Keratinocyte (primary cell): ENCODE measurements at places on chromosomes 1 and 21.

DNA sequence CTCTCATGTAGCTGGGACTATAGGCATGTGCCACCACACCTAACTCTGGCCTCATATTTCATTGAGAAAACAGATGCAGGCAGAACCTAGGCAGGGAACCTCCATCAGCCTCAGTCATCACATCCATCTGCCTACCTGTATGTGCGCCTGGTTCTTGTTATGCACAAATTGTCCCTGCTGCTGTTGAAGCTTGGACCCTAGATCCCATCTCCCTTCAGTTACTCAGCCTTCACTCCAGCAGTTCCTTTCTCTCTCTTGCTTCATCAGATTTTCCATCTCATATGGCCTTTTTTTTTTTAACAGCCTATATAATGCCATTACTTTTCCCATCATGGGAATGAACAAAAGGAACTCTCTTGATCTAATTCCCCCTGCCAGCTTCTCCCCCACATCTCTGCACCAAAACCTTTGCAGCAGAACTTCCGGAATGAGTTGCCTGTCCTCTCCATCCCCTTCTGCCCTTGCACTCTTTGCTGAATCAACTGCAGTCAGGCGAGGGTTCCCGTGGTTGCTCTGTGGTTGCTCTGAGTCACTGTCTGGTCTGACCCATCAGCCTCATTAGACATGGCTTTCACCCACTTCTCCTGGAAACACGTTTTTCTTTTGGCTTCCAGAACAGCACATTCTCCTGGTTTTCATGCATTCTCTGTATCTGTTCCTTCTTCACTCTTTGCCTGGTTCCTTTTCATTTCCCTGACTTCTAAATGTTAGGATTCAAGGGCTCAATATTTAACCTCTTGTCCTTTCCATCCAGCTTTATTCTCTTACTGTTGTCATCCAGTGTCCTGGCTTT, 41.5 kb downstream of the UBE4B start:
- DNase-seq = no peak

DNA sequence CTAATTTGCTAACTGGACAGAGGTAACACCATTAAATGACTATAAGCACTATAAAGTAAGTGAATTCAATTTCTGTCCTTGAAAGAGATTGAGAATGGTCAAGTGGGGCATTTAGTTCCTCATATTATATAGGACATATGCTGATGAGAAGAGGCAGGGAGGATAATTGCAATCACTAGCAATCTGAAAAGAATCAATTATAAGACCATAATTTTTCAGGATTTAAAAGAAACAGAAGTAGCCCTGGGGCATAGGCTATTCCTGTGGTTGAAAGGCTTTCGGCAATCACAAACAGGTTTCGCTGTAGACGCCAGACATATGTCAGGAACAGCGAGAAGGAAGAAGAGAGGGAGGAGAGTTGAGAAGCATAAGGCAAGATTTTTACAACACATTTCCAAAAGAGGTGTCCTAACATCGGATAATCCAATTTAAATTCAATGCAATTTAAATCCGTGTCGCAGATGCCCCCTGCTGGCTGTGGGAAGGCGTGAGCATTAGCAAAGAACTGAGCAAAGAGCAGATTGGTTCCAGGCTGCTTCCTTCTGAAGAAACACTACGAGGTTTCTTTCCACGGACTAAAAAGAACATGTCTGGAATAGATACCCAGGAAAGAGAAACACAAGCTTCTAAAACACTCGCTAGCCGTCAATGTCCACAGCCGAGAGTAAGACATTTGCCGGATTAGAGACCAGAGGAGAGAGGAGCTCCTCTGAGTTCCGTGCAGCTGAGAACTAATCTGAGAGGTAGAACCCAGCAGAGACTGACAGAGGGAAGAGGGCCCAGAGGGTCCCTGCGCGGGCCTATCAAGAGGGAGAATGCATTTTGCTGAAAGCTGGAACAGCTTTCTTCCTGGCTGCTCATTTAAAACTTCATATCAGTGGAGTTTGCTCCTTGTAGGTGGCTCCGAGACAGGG, 27.9 kb downstream of the RGS5 start:
- no peak for DNase-seq

DNA sequence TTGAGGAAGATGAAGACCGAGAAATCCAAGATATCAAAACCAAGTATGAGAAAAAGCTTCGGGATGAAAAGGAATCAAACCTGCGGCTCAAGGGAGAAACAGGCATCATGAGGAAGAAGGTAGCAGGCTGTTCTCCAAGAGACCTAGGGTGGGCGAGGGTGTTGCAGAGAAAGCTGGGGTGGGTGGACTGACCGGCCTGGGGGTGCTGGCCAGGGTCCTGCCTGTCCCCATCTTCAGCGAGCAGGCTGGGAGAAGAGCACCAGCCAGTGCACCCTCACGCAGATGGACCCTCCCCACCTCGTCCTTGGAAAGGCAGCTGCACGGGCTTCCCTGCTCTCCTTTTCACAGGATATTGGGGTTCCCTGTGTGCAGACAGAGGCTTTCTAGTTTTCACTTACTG, 46.9 kb upstream of the TMEM125 start:
- DNase-seq = no peak

GRCh38 chr21:14911351-14911750, 153.4 kb downstream of the NRIP1 start:
- no peak for DNase-seq

- no peak for DNase-seq
Observed at GRCh38 chr1:32180186-32181060, 948 bp downstream of the TXLNA start.

DNA sequence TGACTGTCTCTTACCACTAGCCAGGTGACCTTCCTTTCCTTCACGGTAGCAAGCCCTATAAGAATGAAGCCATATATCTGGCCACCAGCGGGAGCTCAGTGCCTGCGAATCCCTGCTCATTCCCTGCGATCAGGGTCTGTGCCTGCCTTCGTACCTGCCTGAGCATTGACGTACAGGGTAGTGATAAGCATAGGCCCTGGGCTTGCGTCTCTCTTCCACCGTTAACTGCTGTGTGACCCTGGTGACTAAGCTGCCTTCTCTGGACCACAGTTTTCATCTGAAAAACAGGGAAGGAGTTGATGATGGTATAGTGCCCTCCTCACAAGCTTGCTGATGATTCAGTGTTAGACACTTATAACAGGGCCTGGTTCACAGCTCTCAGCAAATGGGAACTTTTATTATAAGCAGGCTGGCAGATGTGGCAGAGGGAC, 4.1 kb downstream of the ZC3H12A start:
- DNase-seq = peak; percentile 48

DNA sequence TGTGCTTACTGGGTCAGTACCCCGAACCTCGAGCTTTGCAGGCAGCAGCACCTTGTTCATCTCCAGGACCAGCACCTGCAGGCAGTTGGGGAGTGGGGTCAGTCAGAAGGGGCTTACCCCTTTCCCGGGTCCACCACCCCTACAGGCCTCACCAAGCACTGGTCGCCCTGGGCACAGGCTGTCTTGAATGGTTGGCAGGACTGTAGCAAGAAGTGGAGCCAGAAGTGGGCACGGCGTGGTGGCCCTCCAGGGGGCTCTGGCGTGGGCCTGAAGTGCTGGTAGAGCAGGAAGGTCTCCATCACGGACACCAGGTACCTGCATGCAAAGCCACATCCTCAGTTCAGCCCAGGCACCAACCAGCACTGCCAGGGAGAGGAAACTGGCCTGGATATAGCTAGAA, 5.2 kb downstream of the MAP3K6 start:
- DNase-seq = no peak
